ENCODE measurements at places on chromosomes 6 and 20.

- no peak for DNase-seq
These were observed 68.2 kb downstream of the KHDC1L start for GRCh38 chr6:73156793-73157767.

GRCh38 chr6:24905483-24905882 lies 30.3 kb downstream of the RIPOR2 start:
- DNase-seq = no peak

DNA sequence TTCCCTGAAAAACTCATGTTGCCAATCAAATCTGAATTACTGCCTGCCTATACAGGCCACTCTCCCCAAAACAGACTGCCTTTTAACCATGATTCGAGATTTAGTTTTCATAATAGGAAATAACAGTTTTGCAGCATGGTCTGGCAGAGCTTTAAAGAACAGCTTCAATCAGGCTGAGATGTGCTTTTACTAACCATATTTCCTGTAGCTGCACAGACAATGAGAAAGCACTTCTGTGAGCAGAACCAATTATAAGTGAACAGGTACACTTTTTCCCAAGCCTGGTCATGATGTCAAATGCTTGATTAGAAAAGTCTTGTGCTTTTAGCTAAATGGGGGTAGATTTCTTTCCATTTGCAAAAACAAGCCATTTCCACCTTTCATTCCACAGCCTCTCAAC lies 108.2 kb downstream of the THEMIS start:
- no peak for DNase-seq

GRCh38 chr6:34085453-34086170 lies 60.3 kb downstream of the GRM4 start:
- no peak for DNase-seq

GRCh38 chr6:71228461-71229041 lies 60.1 kb upstream of the OGFRL1 start:
- no peak for DNase-seq

GRCh38 chr20:62244644-62245108 lies 6.4 kb downstream of the OSBPL2 start:
- no peak for DNase-seq

DNA sequence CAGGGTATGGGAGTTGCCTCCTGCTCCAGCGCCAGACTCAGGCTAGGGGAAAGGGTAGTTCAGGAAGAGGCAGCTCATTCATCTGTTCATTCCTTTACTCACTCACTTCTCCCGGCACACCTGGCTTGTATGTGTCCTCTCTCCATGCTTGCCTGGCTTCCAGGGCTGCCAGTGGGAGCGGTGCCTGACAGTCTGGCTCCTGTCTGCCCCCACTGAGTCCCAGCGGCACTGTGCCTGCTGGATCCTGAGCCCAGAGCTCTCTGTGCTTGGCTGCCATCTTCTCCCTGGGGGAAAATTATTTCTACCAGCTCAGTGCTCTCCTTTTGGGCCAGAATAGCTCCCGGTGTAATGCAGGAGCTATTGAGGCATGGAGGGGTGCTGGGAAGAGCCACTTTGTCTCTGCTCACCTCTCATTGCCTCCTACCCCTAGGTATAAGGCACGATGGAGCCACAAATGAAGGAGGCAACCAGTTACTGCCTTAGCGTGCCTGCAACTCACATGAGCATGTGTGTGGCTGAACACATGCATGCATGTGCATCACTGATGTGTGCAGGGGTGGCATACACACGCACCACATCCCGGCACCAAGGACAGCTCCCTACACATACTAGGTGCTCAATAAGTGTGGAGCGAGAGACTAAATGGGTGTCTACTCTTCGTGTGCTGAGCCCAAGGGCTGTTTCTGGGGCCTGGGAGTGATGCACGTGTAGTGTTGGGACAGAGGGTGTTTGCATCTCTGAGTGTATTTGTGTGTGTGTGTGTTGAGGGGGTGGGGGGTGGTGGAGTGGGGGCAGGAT lies 46.6 kb downstream of the CDH22 start:
- DNase-seq = no peak

- DNase-seq = no peak
These were observed at the start of gene XKR7 for GRCh38 chr20:31967830-31968249. TSS of gene XKR7 (plus strand) at chr20:31968151. CDS start at chr20:31968176, 25 bp downstream.

- no peak for DNase-seq
These were observed 57.6 kb downstream of the TRERF1 start for GRCh38 chr6:42394151-42394550.

DNA sequence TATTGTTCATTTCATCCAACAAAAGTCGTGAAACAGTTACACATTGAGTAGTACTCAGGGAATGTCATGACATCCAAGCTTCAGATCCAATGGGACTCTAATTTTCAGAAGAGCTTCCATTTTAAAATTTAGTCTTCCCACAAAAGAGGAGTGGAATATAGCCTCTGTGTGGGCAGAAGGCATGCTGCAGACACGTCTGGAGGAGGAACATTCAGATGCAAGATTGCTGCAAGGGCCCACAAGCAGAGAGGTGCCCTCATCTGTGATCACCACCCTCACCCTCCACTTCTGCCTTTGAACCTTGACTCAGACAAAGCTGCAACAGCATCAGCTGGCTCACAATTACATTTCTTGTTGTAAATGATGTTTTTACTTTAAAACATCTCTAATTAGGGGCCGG lies 29.9 kb downstream of the NRN1 start:
- no peak for DNase-seq

DNA sequence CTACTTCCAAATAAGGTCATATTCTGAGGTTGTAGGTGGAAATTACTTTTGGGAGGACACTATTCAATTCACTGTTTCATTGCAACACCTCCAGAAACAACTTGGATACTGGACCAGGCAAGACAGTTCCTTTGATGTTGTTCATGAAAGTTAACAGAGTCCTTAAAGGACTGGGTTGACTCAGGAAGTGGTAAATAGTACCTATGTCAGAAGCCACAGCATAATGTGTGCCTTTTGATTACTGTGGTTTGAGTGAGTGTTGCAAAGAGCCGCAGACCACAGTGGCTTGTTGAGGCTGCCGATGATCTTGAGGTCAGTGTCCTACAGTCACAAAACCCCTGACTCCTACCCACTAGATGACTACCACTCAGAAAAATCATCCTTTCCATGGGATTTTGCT lies 10.9 kb downstream of the IL20RA start:
- peak; percentile 31 for DNase-seq

- no peak for DNase-seq
These were observed 80.7 kb downstream of the FOXF2 start for GRCh38 chr6:1470040-1470439.

DNA sequence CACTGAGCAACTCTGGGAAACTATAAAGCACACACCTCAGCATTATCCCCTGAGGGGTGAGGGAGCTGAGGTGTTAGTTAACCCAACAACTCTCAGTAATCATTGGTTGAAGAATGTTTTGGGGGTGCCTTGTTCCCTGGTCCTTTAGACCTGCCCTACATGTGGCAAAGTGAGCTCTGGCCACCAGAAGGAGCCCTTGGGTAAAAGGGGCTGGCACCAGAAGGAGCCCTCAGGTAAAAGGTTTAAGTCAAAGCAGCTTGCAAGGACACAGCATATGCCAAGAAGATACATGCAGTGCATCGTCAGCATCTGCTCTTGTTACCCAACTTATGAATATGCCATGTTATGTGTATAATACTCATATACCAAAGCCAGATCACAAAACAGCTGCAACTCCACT lies 1081.7 kb downstream of the KIF16B start:
- DNase-seq = no peak

GRCh38 chr6:160138839-160139419 lies 17.3 kb downstream of the SLC22A1 start:
- no peak for DNase-seq

DNA sequence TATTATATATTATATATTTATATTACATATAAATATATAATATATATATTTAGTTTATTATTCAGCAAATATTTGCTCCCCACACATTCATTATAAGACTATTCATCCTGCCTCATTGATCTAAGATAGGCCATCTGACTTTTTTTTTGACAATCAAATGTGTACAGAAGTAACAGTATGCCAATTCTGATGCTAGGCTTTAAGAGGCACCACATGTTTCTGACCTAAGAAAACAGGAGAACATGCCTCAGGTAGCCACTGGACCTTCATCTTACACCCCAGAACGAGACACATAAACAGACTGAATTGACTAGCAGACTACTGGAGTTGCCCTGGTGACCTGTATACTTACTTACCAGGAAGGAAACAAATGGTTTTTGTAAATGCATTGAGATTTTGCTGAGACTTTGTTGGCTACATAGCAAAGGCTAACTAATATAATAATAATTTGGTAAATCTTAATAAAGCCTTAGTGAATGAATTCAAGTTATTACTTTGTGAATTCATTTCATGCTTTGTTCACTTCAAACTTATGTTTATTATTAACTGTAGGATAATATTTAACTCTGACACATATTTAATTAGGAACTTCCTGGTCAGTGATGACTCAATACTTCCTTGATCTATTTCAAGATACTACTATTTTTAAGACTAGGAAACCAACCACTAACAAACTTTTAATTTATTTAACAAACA lies 13.4 kb upstream of the MYO6 start:
- no peak for DNase-seq

- no peak for DNase-seq
These were observed 31.6 kb upstream of the EZR start for GRCh38 chr6:158850807-158851115.

DNA sequence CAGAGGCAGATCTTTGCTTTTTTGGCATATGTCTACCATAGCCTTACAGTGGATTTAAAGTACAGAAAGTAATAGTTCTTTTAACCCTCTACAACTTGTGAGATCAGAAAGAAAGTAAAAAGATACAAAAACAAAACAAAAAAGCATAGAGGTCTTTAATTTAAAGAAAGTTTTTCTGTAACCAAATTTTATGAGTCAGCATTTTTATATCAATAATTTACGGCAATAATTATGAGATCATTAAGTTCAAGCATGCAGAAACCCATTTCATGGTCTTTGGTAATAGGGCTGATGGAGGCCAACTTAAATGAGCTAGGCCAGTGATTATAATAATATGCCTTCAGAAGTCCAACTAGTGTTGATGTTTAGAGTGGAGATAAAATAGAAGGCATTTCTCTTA lies 145.9 kb downstream of the AIG1 start:
- DNase-seq = no peak

- no peak for DNase-seq
These were observed 93.5 kb upstream of the CCDC28A start for GRCh38 chr6:138680085-138680484.

GRCh38 chr20:38620441-38620840 lies 18.8 kb downstream of the ARHGAP40 start:
- no peak for DNase-seq

DNA sequence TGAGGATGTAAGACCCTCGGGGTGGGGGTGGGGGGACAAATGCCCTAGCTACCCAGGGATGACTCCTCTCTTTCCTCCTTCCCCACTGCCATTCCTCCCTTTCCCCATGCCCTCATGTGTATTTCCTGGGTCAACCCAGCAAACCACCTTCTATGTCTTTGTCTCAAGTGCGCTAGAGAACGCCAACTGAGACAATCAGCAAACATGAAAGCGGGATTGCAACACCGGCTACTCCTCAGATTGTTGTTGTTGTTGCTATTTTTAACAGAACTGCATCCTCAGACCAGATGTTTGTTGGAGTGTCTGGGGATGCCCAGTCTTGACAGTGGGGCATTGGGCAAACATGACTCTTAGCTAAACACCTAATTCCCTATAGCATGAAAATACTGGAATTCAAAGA lies 39.3 kb upstream of the HIVEP1 start:
- no peak for DNase-seq

GRCh38 chr6:140012150-140012549 lies 637.7 kb upstream of the CITED2 start:
- no peak for DNase-seq

GRCh38 chr6:119671105-119671504 lies 321.5 kb upstream of the MAN1A1 start:
- no peak for DNase-seq

DNA sequence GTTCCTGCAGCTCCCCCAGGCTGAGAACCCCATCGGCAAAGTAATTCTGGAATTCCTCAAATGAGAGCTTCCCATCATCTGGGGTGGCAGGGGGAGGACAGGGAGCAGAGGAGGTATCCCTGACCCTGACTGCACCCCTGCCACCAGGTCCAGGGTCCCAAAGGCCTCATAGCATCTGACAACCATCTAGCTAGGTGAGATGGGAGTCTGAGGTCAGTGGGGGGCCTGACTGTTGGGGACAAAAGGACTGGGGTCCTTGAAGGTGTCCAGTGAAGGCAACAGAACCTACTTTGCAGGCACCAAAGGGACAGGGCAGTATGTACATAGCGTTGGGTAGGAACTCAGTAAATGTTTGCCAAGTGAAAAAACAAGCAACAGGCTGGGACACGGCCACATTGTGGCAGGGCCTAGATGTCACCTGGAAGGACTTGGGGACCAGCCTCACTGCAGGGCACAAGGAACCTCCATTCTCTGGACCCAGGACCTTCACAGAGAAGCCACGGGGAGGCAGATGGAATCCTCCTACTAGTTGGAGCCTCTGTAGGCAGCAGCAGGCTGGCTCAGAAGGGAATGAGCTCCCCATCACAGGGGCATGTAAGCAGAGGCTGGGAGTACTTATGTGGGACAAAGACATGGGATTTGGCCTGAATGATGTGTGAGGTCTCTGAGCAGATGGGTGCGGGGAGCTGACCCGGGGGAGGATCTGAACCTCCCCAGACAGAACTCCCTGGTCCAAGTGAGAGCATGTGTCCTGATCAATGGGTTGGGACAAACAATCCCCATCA lies 3.3 kb downstream of the NECAB3 start:
- no peak for DNase-seq

GRCh38 chr6:31131595-31131994 lies 7.3 kb downstream of the PSORS1C2 start:
- no peak for DNase-seq

GRCh38 chr6:146090474-146090873 lies 61.6 kb downstream of the GRM1 start:
- no peak for DNase-seq

DNA sequence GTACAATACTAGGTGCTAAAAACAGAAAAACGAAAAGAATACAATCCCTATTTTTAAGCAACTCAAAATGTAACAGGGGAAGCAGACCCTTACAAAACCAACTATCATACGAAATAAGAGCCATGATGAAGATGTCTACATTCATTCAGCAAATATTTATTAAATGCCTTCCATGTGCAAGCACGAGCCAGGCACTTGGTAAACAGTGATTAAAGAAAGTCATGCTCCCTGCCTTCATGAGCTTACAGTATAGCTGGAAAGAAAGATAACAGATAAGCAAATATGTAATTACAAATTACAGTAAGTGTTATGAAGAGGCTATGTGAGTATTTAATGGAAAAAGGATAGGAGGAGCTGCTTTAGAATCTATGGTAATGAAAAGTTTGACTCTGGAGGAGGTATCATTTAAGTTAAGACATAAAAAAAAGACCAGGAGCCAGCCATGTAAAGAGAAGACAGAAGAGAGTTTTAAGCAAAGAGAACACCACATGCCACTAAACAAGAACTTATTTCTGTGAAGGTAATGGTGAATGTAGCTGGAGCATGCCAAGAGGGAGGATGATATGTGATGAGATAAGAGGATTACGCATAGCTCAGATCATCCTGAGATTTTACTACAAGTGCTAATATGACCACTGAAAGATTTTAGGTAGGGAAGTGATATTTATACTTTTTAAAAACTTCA lies 19.3 kb upstream of the COX7A2 start:
- DNase-seq = no peak

Data from activated T-cell treated with anti-CD3 and anti-CD28 coated beads for 24 hours (primary cell).